SW480 (cell line): ENCODE measurements at places on chromosomes 3 and 15.

- no peak for DNase-seq
Observed at GRCh38 chr15:101242160-101242998, 9.5 kb downstream of the CHSY1 start.

DNA sequence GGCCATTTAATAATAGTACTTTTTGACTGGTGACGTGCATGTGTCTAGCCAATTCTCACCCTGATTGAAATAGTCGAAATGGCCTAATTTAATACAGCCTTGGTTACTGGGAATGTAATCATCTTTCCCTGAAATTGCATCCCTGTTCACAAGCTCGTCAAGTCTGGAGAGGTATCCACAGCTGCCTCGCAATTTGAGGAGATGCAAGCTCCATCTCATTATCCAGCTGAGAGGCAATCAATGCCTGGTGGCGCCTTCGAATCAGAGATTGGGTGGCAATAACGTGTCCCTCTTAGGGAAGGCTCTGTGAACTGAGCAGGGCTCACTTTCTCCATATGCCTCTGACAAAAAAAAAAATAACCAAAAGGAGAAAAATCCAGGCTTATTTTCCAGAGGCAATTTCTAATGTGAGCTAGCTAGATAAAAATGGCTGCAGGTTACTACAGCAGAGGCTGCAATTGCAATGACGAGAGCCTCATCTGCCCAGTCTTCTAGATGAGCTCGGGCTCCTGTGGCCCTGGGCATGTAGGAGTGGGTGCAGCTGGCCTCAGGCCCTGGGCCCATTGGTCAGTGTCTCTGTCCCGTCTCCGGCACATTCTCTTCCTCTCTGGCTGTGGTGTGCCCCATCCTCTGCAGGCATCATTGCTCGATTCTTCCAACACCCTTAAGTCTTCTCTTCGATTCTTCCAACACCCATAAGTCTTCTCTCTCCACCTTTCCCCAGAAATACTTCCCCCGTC lies 487.5 kb downstream of the GABRG3 start:
- no peak for DNase-seq

GRCh38 chr3:24300949-24301348 lies 193.7 kb downstream of the THRB start:
- no peak for DNase-seq

- peak; percentile 1 for DNase-seq
Observed at GRCh38 chr15:37824717-37825382, 109.6 kb upstream of the TMCO5A start.

GRCh38 chr3:99418209-99418635 lies 220.2 kb upstream of the COL8A1 start:
- no peak for DNase-seq

GRCh38 chr3:156825795-156826143 lies 384 bp upstream of the LEKR1 start:
- no peak for DNase-seq

GRCh38 chr3:59386165-59386564 lies 336.3 kb upstream of the CFAP20DC start:
- no peak for DNase-seq

DNA sequence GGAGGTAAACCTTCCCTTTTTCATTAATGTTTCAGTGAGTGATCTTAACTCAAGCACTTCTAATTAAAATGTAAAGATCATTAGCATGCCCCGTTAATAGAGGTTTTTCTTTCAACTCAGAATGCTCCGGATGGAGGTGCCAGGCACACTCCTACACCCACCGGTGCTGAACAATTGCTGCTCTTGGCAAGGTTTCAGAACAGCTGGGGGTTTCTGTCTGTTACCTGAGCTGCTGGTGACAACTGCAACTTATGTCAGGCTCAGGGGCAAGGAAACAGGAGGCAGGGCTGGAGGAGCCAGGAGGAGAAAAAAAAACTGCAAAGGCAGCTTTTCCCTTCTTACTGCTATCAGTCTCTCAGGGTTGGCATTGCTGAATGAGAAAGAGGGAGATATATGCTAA lies 250.1 kb downstream of the DIPK2A start:
- DNase-seq: no peak

DNA sequence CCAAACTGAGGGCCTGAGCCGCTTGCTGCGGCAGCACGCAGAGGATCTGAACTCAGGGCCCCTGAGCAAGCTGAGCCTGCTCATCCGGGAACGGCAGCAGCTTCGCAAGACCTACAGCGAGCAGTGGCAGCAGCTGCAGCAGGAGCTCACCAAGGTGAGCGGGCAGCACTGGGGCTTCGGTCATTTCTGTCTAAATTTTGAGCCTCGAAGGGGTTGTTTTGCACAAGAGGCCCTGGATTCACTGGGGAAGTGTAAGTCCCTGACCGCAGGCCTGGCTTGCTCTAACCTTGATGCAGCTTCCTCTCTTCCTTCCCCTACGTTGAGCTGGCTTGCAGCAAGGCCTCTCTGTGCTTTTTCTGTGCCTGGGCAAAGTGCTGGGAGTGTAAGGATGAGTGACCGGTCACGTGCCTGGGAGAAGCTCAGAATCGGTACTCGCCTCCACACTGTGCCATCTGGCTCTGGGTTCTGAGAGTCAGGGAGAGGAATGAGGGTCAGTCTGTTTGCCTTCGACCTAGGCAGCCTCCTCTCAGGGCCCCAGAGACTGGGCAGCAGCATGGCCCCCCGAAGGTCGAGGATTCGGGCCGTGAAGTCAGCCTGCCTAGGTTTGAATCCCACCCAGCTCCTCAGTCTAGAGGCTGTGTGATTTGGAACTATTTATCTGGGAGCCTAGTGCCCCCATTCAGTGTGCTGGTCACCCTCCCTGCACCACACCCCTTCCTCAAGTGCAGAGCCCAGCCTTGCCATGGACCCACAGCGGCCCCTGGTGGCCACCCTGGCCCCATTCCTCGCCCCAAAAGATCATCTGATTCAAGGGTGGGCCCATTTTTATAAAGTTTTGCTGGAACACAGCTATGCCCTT lies 1.4 kb downstream of the FES start:
- peak; percentile 46 for DNase-seq

DNA sequence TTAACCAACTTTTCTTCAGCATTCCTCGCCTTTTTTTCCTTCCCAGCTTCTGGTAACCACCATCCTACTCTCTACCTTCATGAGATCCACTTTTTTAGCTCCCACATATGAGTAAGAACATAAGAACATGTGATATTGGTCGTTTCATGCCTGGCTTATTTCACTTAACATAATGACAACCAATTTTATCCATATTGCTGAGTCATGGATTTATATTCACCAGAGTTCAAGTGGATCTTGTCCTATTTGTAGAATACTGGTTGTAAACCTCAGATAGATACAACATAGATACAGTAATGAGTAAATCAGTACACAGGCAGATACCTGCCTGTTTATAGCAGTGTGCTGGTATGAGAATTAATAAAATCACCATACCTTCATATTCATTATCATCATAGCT lies 412.0 kb upstream of the RBMS3 start:
- DNase-seq: no peak

- no peak for DNase-seq
Observed at GRCh38 chr3:78076379-78076778, 1036.5 kb downstream of the ROBO2 start.

DNA sequence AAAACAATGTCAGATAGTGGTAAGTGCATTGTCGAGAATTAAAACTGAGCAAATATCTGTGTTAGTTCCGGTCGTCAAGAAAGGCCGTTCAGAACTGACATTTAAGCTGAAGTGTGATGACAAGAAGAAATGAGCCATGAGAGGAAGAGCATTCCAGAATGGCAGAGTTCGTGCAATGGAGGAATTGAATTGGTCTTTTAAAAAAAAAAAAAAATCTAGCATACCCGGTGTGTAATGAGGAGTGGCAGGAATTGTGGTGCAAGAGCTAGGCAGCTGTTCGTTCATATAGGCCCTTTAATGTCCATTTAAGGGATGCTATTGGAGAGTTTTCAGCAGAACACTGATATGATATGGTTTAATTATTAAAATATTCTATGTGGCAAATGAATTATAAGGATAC lies 2.6 kb upstream of the GBE1 start:
- DNase-seq: no peak

DNA sequence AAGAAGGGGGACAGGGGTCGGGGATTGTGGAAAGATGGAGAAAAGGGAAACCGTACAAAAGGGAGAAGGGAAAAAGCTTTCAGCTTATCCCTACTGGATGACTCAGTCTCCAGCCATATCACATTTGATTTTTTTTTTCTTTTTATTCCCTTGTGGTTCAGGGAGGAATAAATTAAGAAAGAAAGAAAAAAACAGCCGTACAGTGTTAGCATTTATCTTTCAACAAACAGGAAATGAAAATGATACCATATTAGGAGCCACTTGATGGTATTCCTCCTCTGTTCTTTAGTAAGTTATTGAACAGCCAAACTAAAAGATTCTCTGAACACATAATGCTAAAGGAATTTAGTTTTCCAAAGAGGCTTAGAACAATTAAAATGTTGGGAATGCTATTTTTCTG lies 594.4 kb downstream of the FOXP1 start:
- no peak for DNase-seq

- no peak for DNase-seq
Observed at GRCh38 chr3:155792532-155792931, 13.5 kb downstream of the C3orf33 start.

DNA sequence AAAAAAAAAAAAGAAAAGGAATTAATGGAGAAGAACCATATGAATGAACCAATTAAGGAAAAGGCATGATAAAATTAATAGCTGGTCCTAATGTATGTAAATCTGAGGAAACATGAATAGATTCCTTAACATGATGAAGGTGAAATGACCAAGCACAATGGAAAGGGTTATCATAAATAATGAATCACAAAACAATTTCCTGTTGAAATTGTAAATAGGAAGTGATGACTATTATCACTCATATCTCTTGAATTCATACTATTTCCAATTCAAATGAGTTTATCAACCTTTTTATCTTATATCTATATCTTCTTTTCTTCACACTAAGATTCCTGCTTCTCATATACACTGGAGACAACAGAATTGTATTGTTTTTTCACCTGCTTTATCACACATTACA lies 32.0 kb downstream of the AADACL2 start:
- DNase-seq: no peak

GRCh38 chr3:45037720-45038455 lies 11.8 kb downstream of the CLEC3B start:
- DNase-seq: peak; percentile 92

- DNase-seq: no peak
Observed at GRCh38 chr15:82855286-82856100, 46.1 kb downstream of the WHAMM start.

- DNase-seq: no peak
Observed at GRCh38 chr3:54940971-54941370, 13.1 kb upstream of the LRTM1 start.

- no peak for DNase-seq
Observed at GRCh38 chr3:63492464-63492863, 160.0 kb upstream of the SNTN start.

DNA sequence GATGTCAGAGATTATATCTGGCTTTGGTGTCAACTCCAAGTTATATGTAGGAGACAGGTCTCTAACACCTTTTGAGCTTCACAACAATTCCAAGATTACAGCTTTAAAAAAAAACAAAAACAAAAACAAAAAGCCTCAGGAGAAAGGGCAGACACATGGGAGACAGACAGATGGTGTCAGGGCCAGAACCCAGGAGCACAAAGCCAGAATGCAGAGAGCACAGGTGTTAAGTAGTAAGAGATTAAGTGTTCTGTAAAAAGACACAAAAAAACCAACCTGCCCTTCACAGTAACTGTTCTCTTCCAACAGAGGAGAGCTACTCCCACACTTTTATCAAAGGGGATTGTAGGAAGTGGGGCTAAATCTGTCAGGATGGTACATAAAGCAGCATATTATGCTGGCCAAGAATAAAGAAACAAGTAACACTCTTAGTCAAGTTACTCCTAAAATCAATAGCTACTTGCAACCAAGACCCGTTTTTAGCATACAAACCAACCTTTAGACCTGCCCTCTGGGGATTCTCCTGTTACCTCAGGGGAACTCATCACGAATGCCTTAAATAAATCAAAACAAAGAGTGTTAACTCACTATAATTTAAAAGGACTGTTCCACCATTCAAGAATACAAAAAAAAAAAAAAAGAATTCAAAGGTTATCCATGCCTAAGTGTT lies 5.9 kb downstream of the CPEB1 start:
- DNase-seq: no peak

GRCh38 chr15:81133782-81134461 lies at the start of gene CFAP161:
Gene CFAP161, plus strand, starts transcription at chr15:81134270. Its CDS starts 60 bp downstream, at chr15:81134330.
- no peak for DNase-seq

- DNase-seq: peak; percentile 41
Observed at GRCh38 chr3:79339846-79340245, 428.0 kb downstream of the ROBO1 start.

DNA sequence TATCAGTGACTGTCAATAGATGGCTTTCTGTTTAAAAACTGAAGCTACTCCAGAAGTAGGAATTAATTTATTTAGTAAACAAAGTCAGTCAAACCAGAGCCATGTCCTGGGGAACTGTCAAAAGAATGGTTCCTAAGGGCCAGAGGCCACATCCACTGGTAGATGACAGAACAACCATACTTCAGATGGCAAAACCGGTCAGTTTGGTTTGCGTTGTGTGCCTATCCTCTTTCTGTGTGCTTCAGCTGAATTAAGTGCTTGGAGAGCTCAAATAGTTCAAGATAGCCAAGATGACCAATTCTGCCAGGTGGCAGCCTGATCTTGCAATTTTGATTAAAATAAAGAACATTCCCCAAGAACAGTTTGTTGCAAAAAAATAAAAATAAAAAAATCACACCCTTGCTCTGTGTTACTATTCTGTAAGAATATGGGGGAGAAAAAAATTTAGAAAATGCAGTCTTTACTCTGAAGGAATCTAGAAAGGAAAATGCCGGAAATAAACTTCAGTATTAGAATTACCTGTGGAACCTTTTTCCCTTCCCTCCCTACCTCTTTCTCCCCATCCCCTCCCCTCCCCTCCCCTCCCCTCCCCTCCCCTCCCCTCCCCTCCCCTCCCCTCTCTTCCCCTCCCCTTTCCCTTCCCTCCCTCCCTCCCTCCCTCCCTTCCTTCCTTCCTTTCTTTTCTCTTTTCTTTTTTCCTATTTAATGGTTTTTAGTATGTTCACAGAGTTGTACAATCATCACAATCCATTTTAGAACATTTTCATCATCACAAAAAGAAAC lies 2.5 kb downstream of the MAP3K13 start:
- DNase-seq: no peak

GRCh38 chr15:96201696-96202095 lies 128.8 kb upstream of the NR2F2 start:
- DNase-seq: no peak

DNA sequence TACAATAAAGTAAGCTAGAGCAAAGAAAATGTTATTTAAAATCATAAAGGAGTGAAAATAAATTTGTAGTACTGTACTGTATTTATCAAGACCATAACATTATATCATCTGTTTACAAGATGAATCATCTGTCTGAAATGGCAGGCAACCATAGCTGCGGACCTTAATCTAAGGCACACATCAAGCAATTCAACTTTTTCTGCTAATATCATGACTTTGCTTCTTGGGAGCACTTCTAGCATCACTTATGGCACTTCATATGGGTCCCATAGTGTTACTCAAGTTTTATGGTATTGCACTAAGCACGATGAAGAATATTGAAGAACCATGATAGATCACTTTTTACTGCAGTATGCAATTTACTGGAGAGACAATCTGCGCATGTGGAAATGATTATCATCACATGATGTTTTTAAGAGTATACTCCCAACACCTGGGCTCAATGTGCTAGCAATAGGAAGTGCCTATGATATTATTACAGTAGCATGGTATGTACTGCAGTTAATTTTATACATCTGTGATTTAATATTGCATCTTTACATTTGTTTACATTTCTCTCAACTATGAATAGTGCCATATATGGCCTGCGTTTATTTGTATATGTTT lies 137.7 kb upstream of the NECTIN3 start:
- DNase-seq: no peak

GRCh38 chr15:76865548-76865991 lies 39.6 kb downstream of the SCAPER start:
- no peak for DNase-seq

GRCh38 chr15:24835301-24835700 lies 119.5 kb upstream of the SNRPN start:
- DNase-seq: no peak
